ENCODE measurements at places on chromosomes 16 and 17.

DNA sequence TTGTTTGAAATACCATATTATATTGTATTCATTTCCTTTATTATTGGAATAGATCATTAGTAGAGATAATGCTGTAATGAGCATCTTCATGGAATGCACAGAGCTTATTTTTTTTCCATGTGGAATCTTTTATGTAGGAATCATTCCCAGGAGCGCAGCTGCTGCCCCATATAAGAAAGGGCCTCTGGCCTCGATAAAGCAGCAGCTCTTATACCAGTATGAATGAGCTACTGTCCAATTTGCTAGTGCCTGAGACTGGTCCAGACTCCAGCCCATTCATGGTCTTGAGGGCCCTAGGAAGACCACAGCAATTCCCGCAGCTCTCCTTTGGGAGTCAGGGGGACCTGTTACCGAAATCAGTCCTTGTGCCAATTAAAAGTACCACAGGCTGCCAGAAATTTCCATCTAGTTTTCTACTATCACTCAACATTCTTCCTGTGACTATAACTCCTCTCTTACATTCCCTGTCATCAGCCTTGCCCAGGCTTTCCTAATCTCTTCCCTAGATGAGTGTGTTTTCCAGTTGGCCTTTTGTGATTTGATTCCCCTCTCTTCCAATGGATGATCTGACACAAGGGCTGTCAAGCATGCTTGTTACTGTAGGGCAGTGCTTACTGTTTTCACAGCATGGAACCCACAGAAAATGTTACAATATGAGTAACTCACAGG, 1.9 kb downstream of the ZNF843 start:
- no peak for DNase-seq

DNA sequence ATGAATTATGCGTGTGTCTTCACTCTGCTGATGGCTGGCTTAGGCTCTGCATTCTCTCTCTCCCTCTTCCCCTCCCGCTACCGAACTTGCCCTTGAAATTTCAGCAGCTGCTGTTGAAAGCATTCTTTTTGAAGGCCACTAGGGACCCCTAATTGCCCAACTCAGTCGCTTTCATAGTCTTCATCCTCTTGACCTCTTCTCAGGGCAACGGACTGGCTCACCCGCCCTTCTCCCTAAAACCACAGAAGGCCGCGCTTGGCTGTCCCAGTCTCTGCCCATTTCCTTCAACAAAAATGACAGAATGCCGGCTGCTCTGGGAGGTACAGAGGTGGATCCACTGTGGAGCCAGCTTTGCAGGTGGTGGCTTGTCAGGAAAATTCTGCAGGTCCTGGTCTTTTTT, 21.0 kb upstream of the FMNL1 start:
- DNase-seq = no peak

- no peak for DNase-seq
These were observed 370.8 kb upstream of the ZFHX3 start for GRCh38 chr16:73418691-73419090.

DNA sequence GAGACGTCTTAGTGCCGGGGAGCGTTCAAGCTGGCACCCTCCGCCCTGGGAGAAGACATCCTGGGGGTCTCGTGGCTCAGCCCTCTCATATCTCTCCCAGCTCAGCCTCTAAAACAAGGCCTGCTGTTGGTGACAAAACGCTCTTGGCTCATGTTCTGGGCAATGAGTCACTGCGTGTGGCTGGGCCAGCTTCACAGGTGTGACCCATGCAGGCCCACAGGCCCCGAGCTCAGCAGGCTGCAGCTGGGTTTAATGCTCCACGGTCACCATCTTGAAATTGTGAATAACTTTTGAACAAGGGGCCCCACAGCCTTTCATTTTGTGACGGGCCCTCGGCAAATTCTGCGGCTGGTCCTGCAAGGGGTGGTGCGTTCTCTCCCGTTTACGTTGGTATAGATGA, 22.4 kb downstream of the GAA start:
- no peak for DNase-seq

DNA sequence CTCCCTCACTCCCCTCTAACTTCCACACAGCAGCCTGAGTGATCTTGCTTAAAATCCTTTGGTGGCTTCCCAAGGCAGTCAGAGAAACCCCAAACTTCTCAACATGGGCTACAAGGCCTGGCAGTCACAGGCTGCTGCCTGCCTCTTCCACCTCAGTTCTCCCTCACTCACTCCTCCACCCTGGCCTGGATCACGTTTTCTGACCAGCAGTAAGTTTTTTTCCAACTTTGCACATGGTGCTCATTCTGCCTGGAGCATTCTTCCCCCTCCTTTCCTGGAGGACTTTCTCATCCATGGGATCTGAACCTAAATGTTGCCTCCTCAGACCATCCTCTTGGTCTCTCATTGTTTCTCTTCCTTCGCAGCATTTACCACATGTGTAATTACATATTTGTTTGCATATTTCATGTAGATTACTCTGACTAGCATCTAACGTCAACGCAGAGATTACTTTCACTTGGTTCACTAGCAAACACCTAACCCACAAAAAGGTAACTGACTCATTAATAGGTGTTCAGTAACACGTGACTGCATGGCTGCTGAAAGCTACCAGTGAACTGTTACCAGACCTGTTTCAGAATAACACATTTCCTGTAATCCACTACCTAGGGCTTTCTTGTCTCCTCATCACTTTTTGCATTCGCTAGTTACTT, 17.1 kb downstream of the GNA13 start:
- no peak for DNase-seq

GRCh38 chr17:81898029-81898866, 3.8 kb upstream of the NPB start:
- DNase-seq = peak; percentile 63

- DNase-seq = no peak
These were observed 3.3 kb upstream of the CDK5R1 start for GRCh38 chr17:32483451-32484019.

DNA sequence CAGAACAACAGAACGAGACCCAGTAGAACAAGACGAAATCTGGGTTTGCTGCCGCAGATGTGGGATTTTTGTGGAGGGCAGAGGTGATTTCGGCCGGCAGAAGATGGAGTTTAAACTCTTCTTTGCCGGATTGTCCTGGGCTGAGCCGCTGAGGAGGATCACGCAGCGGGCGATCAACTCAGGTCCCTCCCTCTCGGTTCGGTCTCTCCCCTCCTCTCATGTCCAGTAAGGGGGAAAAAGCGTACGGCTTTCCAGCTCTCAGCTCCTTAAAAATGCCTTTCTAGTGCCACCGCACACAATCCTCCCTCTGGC, 2.5 kb downstream of the PHF12 start:
- no peak for DNase-seq

- DNase-seq = no peak
These were observed 39.8 kb upstream of the DNAH17 start for GRCh38 chr17:78616946-78617345.

DNA sequence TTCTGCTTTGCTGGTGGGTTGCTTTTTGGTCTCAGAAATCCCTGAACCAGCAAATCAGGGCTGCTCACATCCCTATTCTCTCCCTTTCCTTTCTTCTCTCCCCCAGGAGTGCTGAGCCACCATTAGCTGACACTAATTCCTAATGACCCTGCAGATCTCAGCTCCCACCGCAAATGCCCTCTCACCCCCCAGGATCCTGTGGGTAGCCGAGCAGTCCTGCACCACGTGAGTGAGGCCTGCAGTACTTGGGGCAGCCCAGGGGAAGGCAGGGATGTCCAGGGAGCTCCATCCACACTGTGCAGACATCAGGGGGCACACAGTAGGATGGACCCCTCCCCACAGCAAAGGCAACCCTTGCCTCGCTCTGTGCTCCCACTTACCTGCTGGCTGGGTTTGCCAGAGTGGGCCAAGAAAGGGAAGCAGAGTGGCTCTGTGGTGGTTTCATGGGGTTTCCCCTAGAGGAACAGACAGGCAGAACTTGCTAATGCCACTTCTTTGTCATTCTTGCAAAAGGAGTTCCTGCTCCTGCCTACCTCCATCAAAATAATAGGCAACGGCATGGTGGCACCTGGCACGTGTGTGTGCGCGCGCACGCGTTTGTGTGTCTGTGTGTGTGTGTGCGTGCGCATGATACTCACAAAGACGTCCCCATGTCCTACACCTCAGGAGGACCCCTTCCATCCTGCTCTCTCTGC, 135.6 kb downstream of the GAS7 start:
- DNase-seq = no peak

- no peak for DNase-seq
These were observed 18.2 kb upstream of the ABR start for GRCh38 chr17:1197781-1198490.

DNA sequence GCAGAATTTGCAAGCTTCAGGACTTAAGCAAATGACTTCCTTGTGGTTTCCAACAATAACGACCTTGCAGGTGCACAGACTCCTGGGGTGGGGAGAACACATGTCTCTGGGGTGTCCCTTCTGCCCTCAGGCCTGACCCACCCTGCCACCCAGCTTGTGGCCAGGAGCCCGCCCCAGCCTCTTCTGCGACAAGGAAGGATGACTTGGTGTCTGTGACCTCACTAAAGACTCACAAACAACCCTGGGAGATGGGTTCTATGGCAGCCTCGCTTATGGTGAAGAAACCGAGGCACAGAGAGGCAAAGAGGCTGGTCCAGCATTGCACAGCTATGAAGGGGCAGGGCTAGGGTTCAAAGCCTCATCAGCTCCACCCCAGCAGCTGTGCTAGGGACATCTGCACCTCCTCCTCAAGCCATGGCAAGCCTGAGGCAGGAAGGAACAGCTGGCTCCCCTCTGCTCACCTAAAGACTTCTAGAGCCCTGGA, 2.6 kb downstream of the ATP2A3 start:
- no peak for DNase-seq

DNA sequence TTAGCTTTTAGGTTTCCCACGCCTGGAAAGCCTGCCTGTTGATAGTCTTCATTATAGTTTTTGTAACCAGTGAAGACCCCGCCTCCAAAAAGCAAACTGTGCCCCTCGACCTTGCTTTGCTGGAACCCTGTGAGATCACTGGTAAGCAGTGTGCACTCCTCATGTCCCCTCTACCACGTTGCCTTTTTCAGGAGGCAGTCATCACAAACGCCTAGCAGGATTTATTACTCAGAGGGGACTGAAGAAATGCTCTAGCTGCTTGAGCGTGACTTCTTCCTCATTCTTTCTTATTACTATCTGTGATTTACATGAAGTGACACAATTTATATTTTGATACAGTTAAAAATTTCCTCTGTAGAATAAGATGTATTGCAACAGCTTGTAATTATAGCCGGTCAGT, 6.5 kb upstream of the KRTAP3-1 start:
- DNase-seq = no peak

- no peak for DNase-seq
These were observed 251.2 kb upstream of the CDH11 start for GRCh38 chr16:65373097-65373496.

- DNase-seq = no peak
These were observed 103.7 kb downstream of the RAP1GAP2 start for GRCh38 chr17:2899906-2900305.

GRCh38 chr17:48725004-48725287, 2.0 kb downstream of the PRAC2 start:
- no peak for DNase-seq

GRCh38 chr16:1870365-1871082, 1.4 kb downstream of the MEIOB start:
- no peak for DNase-seq

Data from GOT3 (cell line).